ENCODE measurements at places on chromosomes 13 and 19.
A peak's percentile ranks its signal among the peaks of the same experiment; 100 is the strongest.

- no peak for DNase-seq
These were observed 794.7 kb downstream of the EFNB2 start for GRCh38 chr13:105740739-105741138.

- peak; percentile 89 for DNase-seq
These were observed 35.1 kb downstream of the RASA3 start for GRCh38 chr13:114097212-114097892.

GRCh38 chr13:109496216-109496615 is 290.2 kb downstream of the IRS2 start:
- no peak for DNase-seq

GRCh38 chr13:71770710-71771109 is 96.3 kb downstream of the DACH1 start:
- DNase-seq: no peak

DNA sequence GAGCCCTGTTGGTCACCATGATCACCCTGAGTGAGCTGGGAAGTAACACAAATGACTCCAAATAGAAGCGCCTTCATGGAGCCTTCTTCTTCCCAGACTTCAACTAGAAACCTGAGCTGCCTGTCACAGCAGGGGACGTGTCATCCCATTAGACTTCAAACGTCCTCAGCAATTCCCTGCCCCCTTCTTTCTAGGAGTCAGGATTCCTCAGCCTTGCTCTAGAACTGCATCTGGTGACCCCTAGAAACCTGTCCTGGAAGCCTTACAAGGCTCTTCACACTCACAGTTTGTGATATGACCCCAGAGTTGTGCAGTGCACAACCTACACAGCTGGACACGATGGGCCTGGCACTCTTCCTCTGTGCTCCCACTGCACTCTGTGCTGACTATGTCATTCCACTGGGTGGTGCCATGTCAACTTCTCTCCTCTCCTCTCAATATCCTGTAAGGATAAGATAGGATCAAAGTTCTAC is 23.6 kb upstream of the TTYH1 start:
- DNase-seq: no peak
